ENCODE measurements at places on chromosomes 5 and 9. TPM values are rescaled to one million over a fixed set of nuclear protein-coding genes. Genes with fewer than 3 reads are reported as not detected.

Gene FCN1
- total RNA-seq: not detected

Gene ADRB2
- total RNA-seq: 1.1 TPM

Gene RANBP3L
- total RNA-seq: not detected

Gene MYOT
- not detected for total RNA-seq

Gene HACD4
- total RNA-seq: 2.9 TPM

GRCh38 chr9:71754151-71754550 is 14.2 kb downstream of the CEMIP2 start:
- no peak for ATAC-seq
- H3K4me1 ChIP-seq: peaks cover 27% of the 10 kb centered on the region
- no peak overlapping the region for H3K27ac ChIP-seq
- H3K36me3 ChIP-seq: peaks cover 49% of the 10 kb centered on the region

- H3K4me3 ChIP-seq: no peak overlapping the region
- H3K4me1 ChIP-seq: no peaks in the 10 kb centered on the region
- no peak overlapping the region for H3K27ac ChIP-seq
- no peaks in the 10 kb centered on the region for H3K36me3 ChIP-seq
Measured at GRCh38 chr5:27009540-27009915, 28.9 kb downstream of the CDH9 start.

DNA sequence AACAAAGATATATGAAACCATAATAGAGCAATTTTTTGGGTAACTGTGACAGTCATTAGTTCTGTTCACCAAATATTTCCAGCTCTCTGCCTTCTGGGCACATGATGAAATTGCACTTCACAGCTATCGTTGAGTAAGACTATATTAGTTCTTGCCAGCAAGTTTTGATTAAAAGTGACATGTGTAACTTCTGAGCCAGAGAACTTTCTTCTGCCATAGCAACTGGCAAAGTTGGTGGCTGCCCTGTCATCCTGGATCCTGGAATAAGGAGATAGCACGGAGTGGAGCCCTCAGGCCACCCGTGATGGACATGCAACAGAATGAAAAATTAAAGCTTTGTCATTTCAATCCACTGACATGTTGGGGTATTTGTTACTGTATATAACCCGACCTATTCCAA is 194.4 kb upstream of the VCAN start:
- no peak overlapping the region for H3K27ac ChIP-seq
- no peaks in the 10 kb centered on the region for H3K4me1 ChIP-seq
- ATAC-seq: no peak

GRCh38 chr9:38359689-38360385 is 32.7 kb upstream of the ALDH1B1 start:
- no peaks in the 10 kb centered on the region for H3K36me3 ChIP-seq
- peaks cover 5% of the 10 kb centered on the region for H3K4me1 ChIP-seq
- no peak for ATAC-seq
- no peak overlapping the region for H3K27ac ChIP-seq
- no peak overlapping the region for H3K4me3 ChIP-seq

- H3K27me3 ChIP-seq: no peaks in the 10 kb centered on the region
- no peaks in the 10 kb centered on the region for H3K4me1 ChIP-seq
- no peak for ATAC-seq
- no peak overlapping the region for H3K27ac ChIP-seq
Measured at GRCh38 chr5:109035436-109035835, 287.7 kb downstream of the FER start.

DNA sequence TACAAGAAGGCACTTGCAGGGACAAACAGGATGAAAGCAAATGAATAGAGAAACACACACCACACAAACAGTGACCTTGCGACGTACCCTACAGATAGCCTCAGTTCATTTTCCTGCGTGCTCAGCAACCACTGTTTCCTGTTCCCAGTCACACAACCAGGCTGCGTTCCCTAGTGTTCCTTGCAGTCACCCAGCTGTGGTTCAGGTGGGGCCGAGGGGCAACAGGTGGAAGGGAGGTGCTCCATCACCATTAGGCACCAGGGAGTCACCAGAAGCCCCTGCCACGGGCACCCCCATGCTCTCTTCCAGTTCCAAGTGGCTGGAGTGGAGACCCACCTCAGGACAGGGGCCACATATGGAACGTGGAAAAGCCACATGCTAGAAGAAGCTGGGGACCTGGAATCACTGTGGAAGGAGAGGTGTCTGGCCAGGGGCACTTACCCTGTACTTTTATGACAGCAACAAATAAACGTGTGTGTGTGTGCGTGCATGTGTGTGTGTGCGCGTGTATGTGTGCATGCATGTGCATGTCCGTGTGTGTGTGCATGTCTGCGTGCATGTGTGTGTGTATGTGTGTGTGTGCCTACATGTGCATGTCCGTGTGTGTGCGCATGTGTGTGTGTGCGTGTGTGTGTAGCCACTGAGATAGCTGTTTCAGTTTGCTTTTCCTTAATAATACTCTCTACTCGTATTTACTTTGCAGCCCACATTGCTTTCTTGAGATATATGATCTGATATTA is 18.8 kb upstream of the FCN2 start:
- no peak for ATAC-seq
- no peaks in the 10 kb centered on the region for H3K36me3 ChIP-seq
- H3K4me3 ChIP-seq: no peak overlapping the region
- peaks cover 21% of the 10 kb centered on the region for H3K27me3 ChIP-seq
- H3K27ac ChIP-seq: no peak overlapping the region

DNA sequence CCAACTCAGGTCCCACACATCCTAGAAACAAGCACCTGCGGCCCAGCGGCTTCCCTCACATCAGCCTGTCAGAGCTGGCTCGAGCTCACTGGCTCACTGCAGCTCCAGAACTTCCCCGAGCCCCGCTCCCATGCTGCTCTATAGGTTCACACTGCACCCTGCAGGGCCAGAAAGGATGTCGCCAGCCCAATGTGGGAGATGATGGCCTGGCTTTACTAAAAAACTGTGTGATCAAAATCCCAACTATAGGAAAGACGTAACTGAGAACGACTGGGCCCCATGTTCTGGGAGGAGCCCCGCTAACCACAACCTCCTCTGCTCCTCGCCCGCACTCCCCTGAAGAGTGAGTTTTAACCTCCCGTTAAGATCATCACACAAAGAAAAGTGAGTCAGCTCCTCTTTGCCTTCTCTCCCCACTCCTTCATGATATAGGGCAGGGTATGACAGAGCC is 4.6 kb downstream of the SURF4 start:
- H3K27me3 ChIP-seq: no peaks in the 10 kb centered on the region
- H3K36me3 ChIP-seq: peaks cover 90% of the 10 kb centered on the region
- peak overlapping the region; percentile 92 for H3K27ac ChIP-seq
- H3K4me3 ChIP-seq: peak overlapping the region; percentile 94
- peaks cover 38% of the 10 kb centered on the region for H3K4me1 ChIP-seq

DNA sequence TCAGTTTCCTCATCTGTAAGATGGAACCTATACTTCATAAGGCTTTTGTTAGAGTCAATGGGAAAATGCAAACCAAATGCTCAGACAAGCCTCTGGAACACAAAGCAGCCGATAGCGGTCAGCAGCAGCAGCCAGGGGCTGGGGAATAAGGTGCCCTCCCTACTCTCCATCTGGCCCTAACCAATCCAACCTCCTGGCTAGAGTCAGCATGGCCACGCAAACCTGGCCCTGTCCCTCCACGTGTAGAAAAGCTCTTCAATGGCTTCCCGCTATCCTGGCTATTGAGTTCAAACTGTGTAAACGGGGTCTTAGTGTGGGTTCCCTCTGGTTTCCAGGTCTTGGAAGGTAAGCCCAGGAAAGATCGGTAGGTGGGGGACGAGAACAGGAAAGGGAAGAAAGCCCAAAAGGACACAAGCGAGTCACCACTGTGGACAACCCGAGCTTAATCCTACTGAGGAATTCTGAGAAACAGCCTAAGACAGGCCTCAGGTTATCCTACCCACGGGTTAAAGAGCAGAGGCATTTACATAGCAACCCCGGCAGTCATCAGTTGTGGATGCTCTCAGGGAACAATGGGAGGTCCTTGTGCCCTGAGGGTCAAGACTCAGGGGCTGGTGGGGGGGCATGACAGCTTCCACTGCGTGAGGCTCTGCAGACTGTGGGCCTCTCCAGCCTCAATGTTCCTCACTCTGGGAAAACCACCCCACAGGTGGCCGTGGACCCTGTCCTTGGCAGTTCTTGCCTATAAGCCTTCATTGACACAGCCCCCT is 30.9 kb downstream of the FABP6 start:
- ATAC-seq: no peak
- no peaks in the 10 kb centered on the region for H3K36me3 ChIP-seq
- no peaks in the 10 kb centered on the region for H3K4me1 ChIP-seq
- no peak overlapping the region for H3K27ac ChIP-seq
- H3K27me3 ChIP-seq: peaks cover 29% of the 10 kb centered on the region
- no peak overlapping the region for H3K4me3 ChIP-seq

Measured in activated T-helper 17 cell treated with anti-CD3 and anti-CD28 coated beads, Interleukin-2, amount 50 U/mL, for 72 hours (primary cell).